Activated naive CD4-positive, alpha-beta T cell treated with Interleukin-2 at 50 U/mL for 16 hours (primary cell): ENCODE measurements at places on chromosomes 3 and 15.

DNA sequence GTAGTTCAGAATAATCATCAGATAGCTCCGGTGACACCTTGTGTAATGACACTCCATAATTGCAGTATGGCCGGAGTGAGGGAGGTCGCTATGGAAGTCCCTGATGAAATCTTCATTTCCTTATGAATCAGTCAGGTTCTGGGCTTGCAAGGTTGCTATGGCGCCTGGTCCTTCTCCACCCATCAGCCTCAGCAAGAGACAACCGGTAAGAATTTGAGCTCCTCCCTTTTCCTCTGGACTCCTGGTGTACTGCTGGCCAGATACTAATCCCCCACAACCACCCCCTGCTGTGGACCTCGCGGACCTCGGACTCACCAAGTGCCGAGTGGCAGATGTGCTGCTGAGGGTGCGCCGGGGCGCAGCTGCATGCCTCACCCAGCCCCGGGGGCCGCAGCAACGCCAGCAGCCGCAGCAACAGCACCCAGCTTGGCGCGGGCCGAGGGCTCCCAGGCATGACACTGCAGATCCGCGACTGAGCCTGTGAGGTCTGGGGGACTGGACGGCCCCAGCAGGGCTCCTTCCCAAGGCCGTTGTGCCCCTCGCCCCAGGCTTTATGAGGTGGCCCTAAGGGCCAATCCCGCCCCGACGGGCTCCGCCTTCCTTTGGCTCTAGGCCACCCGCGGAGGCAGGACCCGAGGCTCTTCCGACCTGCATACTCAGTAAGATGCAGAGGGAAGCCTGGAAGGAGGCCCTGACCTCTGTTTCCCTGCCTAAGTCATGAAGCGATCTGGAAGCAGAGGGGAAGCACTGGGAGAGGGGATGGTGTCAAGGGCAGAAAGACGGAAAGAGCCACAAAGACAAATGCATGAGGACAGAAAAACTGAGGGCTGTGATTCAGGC is at the start of gene TIMP4:
TIMP4 (minus strand) TSS at position 526 of the 840 bp plus-strand sequence; CDS start at position 454, 72 bp downstream.
- DNase-seq = no peak

GRCh38 chr3:19954676-19955075 is 7.8 kb downstream of the RAB5A start:
- no peak for DNase-seq

- DNase-seq = no peak
Observed at GRCh38 chr3:99865321-99865720, 47.7 kb downstream of the CMSS1 start.

- no peak for DNase-seq
Observed at GRCh38 chr3:111236836-111237713, 165.5 kb downstream of the NECTIN3 start.

DNA sequence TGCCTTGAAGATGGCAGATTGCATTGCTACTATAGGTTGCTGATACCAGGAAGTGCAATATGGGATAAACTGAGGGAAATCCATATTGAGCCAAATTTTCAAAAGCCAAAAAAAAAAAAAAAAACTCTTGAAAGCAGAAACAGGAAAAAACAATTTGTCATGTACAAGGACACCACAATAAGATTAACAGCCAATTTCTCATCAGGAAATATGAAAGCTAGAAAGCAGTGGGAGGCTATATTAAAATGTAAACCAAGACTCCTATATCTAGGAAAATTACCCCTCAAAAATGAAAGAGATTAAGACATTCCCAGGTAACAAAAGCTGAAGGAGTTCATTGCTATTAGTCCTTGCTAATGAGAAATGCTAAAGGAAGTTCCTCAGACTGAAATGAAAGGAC is 462.8 kb upstream of the DPH6 start:
- DNase-seq = no peak

DNA sequence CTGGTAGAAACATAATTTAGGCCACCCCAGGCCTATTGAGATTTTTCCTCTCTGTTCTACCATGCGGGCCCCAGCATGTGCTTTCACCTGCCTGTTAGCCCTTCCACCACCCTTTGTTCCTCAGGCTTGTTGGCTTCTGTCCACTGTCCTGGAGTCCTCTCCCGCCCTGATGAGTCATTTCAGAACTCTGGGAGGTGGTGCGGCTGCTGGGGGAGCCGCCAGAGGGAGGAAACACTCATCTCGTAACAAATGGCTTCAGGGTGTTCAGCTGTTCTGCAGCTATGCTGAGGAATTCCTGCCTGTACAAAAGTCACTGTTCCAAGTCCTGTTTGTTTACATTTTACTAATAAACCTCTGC is 36.3 kb downstream of the LRTM1 start:
- no peak for DNase-seq

GRCh38 chr3:16388850-16389441 is 123.9 kb downstream of the OXNAD1 start:
- DNase-seq = no peak

- no peak for DNase-seq
Observed at GRCh38 chr3:99714146-99714545, 75.8 kb downstream of the COL8A1 start.

GRCh38 chr3:98732286-98733052 is 30.7 kb upstream of the ST3GAL6 start:
- DNase-seq = no peak

- DNase-seq = no peak
Observed at GRCh38 chr3:81910244-81910852, 148.9 kb upstream of the GBE1 start.

GRCh38 chr3:64655160-64655559 is 32.6 kb downstream of the ADAMTS9 start:
- no peak for DNase-seq
